ENCODE measurements at places on chromosomes 3 and 15.

GRCh38 chr3:40490916-40491315, 14.0 kb downstream of the ZNF619 start:
- no peak for DNase-seq

DNA sequence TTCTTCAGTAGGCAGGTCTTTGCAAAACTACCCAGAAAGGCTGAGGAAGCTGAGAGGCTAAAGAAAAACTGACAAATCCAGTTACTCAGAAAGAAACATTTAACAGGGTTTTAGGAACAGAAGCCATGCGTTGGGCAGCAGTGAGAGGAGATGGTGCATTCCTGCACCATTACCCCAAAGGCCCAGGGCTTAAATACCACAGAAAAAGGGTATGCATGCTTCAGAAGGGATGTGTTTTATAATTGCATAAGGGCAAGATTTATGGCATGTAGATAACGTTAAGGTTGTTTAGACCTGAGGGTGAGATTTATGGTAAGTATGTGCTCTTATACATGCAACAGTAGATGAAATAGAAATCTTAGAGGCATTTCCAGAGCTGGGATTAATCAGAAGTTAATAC, 10.0 kb downstream of the C3orf52 start:
- DNase-seq = no peak

- no peak for DNase-seq
Observed at GRCh38 chr15:55250392-55250791, 39.2 kb downstream of the RAB27A start.

DNA sequence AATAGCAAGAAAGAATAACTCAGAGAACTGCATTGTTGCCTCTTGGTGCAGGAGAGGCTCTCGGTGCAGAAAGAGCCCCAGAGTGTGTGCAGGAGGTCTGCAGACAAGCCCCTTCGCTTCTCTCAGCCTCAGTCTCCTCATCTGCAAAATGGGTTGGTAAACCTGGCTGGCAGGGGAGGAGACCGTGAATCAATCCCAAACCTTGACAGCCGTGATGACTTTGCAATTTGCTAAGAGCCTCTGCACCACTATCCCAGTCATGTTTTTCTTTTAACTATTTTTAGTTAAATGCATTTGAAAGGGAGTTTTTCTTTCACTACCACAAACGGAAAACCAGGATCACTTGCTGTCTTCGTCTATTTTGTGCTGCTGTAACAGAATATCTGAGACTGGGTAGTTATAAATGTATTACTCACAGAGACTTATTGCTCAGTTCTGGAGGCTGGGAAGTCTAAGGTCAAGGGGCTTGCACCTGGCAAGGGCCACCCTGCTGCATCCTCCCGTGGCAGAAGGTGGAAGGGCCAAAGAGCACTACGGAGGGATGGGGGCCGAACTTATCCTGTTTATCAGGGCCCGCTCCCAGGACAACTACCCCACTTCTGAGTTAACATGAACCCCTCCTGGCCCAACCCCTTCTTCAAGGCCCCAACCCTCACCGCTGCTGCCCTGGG, 14.2 kb upstream of the IQSEC1 start:
- DNase-seq = no peak

DNA sequence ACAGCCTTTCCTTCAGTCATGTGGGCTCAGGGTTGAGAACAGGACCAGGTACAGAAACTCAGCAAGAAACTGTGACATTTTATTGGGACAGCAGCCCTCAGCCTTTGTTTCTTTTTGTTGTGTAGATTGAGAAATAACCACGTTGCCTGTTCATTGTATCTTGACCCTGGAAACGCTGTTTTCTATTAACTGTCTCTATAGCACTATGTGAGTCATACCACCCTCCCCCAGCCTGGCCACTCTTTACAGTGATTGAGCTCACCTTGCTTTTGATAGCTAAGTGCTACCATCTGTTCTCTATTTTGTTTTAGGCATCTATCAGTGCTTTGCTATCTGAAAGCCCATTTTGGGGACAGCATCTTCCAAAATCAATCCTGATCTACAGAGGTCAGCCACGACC, 127.9 kb downstream of the CD47 start:
- no peak for DNase-seq

DNA sequence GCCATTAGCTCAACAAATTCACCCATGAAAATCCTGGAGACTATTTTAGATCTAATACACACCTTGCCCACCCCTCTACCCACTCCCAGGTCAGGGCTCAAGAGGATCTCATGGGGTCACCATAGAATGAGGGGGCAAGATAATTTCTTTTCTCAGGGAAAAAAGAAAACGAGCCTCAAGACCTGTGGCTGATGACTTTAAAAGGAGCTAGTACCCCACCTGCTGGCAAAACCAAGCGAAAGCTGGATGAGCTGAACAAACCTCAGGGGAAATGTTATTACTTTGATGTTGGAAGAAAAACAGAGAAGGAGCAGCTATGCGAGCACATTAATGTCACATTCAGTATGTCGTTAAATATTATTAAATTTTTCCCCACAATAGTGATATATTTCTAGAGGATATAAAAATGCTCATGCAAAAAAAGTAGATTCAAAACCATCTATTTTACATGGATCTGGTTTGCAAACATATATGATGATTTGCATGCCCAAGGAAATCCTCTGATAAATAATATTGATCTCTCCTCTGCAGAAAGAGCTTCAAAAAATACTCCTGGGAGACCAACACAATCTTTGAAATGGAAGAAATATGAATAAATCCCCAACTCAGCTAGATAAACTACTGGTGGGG, 37.7 kb downstream of the PLD1 start:
- DNase-seq = peak; percentile 57

DNA sequence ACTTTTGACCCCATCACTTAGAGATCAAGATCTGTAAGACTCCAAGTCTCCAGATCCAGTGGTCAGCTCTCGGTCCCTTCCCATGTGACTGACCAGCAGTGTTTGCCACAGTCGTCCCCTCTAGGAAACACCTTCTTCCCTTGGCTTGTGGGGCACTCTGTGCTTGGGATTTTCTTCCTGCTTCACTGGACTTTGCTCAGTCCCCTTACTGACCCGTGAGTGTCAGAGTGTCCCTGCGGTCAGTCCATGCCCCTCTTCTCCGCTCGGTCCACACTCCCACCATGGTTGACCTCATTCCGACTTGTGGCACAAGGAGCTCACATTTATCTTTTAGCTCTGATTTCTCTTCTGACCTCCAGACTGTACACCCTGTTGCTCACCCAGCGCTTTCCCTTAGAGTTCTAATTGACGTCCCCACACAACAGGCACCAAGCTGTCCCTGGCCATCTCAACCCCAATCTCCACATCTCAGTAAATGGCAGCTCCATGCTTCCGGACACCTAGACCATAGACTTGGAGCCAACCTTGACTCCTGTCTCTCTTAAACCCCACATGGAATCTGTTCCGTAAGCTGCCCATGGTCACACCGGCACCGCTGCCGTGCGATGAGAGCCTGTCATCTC, 67.9 kb downstream of the APBA2 start:
- no peak for DNase-seq

- DNase-seq = no peak
Observed at GRCh38 chr3:54309601-54310000, 187.2 kb downstream of the CACNA2D3 start.

- DNase-seq = no peak
Observed at GRCh38 chr3:187992609-187993008, 161.3 kb upstream of the LPP start.

GRCh38 chr15:57205027-57205855, 171.1 kb upstream of the CGNL1 start:
- DNase-seq = no peak

- DNase-seq = no peak
Observed at GRCh38 chr3:11953778-11954177, 50.4 kb upstream of the SYN2 start.

- no peak for DNase-seq
Observed at GRCh38 chr3:51686512-51687215, 15.6 kb downstream of the TEX264 start.

GRCh38 chr3:17749281-17749680, 6.8 kb upstream of the TBC1D5 start:
- no peak for DNase-seq
